Activated CD4-positive, alpha-beta T cell treated with anti-CD3 and anti-CD28 coated beads, Interleukin-10, Interleukin-2, amounts not matched to agents 100 ng/mL and 50 ng/mL, durations not matched to agents 16 hours and 8 hours (primary cell): ENCODE measurements at places on chromosomes 2 and 18.

DNA sequence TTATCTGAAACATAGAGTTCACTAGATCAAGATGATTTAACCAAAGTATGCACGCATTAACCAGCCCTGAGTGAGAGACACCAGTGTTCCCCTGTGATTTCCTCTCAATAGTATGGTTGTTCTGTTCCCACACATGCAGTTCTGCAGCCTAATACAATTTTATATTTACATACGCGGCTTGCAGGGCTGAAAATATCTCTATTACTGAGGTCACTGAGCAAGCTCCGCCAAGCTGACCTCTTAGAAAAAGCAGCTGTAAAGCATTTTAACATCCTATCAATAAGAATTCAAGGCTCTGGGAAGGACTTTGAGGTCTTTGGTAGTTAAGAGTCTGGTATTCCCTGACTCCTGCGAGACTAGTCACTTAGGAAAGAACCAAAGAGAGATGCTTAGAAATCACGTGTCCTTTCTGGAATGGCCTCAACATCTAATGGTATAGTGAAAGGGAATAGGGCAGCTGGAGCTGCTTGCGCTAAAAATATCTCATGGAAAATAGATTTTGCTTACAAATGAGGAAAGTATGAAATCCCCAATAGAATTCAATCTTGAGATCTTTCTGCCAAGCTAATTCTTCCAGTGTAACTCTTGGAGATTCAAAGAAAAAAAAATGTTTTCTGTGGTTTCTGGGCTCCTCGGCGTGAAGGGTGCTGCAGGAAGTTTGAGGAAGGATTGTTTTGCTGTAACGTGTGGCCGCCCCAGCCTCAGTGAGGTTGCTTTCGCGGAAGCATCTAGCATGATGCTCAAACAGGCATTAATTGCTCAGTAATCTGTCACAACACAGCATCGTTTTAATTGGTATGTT is 59.2 kb downstream of the DOCK10 start:
- DNase-seq = peak; percentile 57

DNA sequence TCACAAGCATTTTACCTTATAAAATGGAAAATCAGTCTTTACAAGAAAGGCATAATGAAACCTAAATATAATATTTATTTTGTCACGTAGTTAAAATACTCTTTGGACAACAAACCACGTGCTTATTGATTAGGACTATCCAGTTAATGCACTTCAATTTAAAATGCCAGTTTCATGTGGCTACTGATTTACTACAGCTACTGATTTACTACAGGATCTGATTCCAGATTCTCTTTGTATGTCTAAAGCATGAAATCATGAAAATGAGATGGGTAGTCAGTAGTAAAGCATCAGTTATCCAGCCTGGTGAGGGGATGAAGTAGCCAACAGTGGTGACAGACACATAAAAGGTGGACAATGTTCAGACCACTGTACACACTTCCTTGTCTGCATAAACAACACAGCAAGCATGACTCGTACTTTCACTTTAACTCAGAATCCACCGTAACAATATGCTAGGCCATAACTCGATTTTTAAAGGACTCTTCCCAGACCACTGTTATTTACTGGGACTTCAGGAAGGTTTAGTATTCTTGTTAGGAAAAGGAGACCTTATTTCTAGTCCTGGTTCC is 24.9 kb downstream of the ACAA2 start:
- peak; percentile 54 for DNase-seq

DNA sequence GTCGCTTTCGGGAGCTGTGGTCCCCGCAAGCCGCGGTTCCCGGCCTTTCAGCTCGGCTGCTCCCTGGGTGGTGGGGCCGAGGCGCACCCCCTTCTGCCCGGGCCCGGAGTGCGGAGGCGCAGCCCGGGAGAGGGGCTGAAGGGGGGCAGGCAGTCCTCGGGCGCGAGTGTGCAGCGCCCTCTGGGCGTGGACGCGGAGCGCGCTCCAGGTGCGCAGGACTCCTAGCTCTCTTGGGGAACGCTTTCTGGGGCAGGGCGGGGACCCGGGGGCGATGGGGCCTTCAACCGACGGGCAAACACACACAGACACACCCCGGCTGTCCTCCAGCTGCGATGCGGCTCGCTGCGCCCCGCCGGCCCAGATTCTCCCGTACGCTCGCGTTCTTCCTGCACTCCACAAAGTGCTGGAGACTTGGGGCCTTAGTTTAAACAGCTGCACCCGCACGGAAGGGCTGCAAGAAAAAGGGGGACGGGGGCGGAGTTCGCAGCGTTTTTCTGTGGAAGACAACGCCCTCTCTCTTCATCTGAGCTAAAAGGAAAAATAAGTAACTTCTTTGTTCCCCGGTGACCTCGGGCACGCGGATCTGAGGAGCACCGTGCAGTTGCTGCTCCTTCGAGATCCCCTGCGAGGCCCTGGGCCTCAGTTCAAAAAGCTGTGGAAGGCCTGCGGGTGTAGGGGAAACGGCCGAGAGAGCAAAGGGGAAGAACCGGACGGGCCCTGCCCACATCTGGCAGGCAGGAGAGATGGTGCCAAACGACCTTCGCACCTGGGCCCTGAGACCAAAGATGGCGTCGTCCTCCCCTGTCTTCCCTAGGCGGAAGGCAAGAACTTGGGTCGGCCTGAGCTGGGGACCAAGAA is 593 bp upstream of the SDC1 start:
- peak; percentile 59 for DNase-seq

- DNase-seq = no peak
These were observed 42.8 kb upstream of the SIGLEC15 start for GRCh38 chr18:45782662-45783061.

DNA sequence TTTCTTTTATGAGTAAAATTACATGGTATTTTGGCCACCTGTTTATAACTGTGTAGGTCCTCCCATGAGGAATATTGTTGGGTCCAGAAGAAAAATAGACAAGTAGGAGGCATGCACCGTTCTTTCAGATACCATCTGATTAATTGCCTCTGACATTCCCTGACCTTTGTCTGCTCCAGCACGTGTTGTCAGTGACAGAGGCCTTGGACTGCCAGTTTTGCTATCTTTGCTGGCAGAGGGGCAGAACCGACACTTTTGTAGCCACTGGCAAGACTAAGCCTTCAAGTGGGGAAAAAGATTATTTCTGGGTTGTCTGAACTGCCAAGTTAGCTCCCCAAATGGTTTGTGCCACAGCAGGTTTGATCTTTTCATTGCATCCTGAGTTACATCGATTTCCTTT is 276.9 kb downstream of the CAMKMT start:
- no peak for DNase-seq

GRCh38 chr2:205745661-205746419 is 63.5 kb downstream of the NRP2 start:
- no peak for DNase-seq

DNA sequence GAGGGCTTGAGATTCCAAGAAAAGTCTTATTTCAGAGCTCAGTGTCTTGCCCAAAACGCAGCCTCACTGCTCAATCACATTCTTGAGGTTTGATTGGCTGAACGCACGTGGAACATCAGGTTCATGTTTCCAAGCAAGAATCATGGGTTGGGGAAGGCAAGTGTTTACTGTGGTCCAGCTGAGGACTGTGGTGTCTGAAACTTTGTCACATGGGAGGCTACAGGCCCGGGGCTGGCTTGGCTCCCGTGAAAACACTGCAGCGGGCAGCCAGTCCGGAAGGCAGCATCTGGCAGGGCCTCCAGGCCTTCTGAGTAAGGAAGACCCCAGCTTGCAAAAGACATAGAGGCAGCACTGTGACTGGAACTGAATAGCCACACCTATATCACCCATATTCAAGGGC is 84.7 kb downstream of the POLR1A start:
- no peak for DNase-seq

- DNase-seq = no peak
These were observed 110.6 kb upstream of the TEX51 start for GRCh38 chr2:126788113-126788512.

DNA sequence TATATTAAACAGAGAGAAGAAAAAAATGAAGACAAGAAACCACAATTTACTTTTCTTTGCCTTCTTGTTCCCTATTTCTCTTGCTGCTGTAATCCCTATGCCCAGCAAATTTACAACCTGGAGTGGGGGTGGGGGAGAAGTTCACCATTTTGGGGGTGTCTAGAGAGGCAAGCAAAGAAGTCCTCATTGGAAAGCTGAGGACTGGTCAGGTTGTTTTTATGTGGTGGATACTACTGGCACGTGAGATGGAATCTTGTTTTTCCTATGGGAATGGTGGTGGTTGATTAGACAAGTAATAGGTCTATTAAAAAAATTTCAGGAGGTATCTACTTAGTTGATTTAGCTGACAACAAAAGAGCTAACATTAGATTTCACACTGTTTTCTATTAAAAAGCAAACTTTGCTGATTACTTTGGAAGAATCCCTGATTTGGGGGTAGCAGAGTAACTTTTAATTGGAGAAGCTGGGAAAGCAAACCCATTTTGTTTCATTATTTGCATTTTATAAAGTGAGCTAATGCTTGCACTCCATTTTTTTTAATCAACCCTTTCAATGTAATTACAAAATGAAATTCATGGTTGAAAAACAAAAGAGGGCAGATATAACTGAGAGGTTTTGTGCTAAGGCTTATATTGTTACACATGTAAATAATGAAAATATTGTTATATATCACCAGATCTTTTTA is 6.0 kb downstream of the POU3F3 start:
- no peak for DNase-seq

DNA sequence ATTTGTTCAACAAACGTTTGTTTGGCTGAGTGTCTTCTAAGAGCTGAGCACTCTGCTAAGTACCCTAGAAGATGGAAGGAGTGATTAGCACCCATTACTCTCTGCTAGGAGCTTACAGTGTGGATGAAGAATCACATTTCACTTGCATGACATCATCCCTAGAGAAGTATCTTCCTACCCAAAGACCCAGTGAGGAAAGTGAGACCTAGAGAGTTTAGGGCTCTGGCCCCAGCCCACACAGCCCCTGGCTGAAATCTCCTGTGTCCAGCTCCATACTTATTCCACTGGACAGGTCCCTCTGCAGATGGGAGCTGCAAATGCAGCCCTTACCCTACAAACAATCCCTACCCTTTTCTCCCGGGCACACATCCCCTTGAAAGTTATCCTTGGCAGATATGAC is 26.8 kb upstream of the EPAS1 start:
- no peak for DNase-seq

GRCh38 chr2:171718720-171719119 is 31.5 kb downstream of the DYNC1I2 start:
- peak; percentile 64 for DNase-seq

DNA sequence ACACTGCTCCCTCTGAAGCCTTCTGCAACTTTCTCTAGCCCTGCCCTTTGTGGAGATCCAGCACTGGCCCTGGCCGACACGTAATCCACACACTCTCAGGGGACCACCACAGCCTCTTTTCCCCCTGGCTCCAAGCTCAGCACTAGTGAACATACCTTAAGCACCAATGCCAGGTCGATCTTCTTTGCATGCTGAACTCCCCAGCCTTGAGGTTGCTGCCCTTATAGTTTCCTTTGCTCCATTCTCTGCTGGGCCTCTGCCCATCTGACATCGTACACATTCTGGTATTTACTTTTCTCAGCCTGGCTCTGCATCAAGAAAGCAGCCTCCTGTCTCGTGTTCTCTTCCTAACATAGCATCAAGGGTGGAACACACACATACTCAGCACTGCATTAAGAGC is 361.5 kb downstream of the LPIN1 start:
- DNase-seq = no peak

DNA sequence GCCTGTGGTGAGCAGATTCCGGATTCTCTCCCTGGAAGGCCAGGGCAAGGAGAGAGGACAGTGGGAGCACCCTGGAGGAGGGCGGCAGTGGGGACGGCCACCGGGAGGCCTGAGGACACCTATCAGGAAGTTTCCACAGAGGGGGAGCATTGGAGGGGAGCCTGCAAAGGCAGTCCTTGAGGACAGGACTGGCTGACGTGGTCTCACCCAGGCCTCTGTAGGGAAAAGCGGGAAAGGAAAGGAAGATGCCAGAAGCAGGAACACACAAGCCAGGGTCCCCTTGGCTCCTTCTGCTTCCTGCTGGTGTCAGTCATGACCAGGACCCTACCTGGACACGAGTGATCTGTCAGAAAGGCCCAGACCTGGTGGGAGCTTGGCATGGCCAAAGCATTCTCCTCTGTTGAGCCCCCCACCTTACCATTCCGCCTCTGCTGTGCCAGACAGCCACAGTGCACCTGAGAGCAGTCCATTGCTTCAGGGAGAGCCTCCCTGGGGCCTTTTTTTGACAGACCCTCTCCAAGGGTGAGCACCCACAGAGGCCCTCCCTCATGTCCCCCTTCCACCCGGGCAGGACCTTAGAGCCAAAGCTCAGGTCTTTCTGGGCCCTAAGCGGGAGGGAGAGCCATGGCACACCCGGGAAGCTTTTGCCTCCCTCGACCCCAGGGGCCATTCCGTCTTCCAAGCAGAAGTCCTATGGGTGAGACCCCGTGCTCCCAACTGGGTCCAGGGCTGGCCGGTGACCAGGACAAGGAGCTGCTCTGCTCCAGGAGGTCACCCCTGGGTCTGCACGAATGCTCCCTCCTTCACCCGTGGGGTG is 333.1 kb downstream of the DYSF start:
- DNase-seq = no peak

DNA sequence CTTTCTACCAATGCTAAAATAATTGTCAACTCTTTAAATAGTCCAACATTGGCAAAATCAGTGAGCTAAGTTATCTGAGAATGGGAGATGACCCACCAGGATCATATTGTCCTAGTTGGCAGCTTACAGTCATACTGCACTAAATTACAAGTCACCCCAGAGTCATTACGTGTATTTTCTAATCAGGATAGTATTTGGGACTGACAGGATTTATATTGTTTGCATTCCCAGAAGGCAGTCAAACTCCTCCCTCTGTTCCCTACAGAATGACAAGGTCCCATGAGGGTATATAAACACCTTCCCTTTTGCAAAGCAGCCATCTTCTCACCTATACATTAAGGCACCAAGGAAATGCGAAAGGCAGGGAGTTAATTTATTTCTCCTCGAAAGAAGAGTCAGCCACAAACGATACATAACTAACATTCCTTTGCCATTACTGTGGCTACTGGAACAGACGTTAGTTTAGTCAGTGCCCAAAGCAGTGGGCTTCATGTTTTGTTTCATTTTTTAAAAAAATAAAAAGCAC is 125.3 kb downstream of the ANTXR1 start:
- no peak for DNase-seq

GRCh38 chr2:627926-628560 is 49.2 kb downstream of the TMEM18 start:
- no peak for DNase-seq

DNA sequence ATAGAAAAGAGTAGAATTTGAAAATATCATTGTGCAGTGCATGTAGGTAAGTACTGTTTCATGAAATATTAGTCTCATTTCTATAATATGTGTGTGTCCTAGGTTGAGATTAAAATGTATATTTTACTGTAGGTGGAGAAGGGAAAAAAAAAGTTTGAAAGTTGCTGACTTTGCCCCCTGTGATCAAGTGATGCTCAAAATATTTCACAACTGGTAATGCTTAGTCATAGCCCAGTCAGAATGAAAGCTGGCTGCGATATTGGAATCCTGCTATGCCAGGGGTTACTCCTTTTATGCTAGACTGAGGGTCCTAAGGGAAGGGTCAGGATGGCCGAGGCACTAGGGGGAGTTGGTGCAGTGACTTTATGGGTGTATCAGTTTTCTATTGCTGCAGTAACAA is 19.5 kb upstream of the CFAP36 start:
- peak; percentile 36 for DNase-seq

GRCh38 chr2:199484927-199485326 is 27.2 kb upstream of the SATB2 start:
- no peak for DNase-seq

- DNase-seq = no peak
These were observed 129.5 kb upstream of the TRIB2 start for GRCh38 chr2:12587228-12587627.
